NCI-H510A (cell line): ENCODE measurements at places on chromosomes 12 and 14.

- DNase-seq: no peak
Observed at GRCh38 chr12:32559434-32559833, 119.7 kb upstream of the DNM1L start.

DNA sequence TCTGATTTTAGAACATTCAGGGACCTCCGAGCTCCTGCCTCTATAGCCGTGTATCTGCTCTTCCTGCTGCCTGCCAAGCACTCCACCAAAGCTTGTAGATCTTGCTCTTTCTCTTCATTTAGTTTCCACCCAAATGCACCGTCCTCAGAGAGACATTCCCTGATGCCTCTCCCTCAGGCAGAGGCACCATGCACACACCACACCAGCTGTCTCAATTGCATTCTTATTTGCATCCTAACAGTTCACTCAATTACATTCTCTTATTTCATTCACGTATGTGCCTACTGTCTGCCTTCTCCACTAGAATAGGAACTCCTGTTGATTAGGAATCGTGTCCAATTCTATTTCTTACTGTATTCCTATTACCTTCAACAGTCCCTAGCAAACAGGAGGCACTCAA, 845.4 kb upstream of the TMEM132C start:
- DNase-seq: no peak

DNA sequence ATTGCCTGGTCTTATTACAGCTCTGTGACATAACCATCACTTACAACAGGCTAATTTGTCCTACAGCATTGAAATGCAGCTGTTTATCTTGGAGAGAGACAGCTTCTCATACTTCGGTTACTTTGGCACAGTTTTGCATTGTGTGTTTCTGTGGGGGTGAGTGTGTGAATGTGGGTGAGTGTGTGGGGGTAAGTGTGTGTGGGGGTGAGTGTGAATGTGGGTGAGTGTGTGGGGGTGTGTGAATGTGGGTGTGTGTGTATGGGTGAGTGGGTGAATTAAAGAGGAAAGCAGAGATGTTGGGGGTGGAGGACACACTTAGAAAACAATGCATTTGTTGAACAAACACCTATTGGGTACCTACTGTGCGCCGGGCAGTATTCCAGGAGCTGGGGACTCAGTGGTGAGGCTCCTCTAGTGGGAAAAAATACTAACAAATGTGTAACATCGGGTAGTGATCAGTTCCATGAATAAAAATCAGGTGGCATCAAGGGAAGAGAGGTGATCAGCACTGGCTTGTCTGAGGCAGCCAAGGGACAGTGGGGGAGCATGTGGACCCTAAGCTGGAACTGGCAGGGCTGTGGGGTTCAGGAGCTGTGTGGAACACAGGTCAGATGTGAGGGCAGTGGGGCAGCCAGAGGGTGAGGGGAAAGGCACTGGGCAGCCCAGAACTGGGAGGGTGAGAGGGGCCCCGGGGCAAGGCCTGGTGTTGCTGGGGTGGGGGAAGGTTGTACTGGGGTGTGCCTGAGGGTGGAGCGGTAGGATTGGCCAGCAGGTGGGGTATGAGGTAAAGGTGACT, 44.1 kb upstream of the AMN start:
- no peak for DNase-seq

- no peak for DNase-seq
Observed at GRCh38 chr12:126791122-126791521, 1475.8 kb upstream of the TMEM132C start.

DNA sequence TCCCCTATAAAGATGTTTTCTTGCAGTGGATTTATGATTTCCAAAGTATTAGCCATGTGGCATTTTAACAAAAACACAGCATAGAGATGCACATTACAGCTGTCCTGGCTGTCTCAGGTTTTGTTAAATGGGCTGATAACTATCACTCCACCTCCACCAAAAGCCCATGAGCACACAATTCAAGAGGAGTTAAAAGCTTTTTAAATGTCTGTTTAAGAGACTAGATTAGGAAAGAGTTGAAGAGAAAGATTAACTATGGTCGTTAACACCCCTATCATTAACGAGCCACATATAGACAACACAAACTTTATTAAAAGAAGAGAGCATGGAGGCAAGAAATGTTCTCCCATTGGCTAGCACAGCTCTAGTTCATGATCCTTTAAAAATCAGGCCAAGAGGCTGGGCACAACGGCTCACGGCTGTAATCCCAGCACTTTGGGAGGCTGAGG, 14.5 kb downstream of the CBX5 start:
- no peak for DNase-seq

DNA sequence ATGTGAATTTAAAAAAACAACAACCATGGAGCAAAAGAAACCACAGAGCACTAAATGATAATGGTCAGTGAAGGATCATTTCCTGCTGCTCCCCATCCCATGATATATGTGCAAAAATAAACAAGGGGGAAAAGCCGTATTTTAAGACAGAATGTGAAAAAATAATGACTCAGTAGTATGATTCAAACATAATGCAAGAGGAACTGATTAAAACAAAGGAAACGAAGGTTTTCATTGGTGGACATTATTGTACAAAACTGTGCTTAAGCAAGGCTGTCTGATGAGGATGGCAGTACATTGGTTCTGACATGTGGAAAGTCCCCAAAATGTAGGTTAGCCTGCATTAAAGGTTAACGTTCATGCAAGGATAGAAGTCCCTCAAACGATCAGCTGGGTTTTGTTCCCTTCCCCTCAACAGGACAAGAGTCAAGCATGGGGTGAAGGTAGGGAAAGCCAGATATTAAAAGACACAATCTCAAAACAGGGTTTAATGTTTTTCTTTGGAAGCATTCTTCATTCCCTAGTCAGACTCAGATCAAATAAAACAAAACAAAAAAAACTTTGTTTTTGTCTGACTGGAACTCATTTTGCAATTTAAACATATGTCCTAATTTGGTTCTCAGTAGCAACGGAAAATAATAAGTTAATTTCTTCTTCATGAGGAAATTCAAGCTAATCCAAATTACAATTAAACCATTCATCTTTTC, 26.3 kb upstream of the PTGDR start:
- DNase-seq: no peak

GRCh38 chr12:75717902-75718301, 206.5 kb upstream of the KRR1 start:
- no peak for DNase-seq

- DNase-seq: no peak
Observed at GRCh38 chr14:72559202-72559601, 334.7 kb downstream of the DPF3 start.

DNA sequence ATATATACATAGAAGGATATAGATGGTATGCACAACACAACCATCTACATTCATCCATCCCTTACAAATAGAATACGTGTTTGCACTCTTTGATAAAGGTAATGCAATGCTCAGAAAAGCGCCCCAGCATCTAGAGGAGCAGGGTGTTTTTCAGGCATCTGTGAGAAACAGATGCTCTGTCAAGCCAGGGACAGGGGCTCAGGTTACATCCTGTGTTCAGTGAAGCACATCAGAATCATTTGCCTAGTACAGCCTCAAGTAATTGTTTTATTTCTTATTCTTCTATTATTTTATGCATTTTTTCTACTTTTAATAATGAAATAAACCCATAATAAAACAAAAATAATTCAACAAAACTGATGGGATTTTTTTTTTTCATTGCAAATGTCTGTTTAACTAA, 50.5 kb upstream of the HIF1A start:
- peak; percentile 82 for DNase-seq

DNA sequence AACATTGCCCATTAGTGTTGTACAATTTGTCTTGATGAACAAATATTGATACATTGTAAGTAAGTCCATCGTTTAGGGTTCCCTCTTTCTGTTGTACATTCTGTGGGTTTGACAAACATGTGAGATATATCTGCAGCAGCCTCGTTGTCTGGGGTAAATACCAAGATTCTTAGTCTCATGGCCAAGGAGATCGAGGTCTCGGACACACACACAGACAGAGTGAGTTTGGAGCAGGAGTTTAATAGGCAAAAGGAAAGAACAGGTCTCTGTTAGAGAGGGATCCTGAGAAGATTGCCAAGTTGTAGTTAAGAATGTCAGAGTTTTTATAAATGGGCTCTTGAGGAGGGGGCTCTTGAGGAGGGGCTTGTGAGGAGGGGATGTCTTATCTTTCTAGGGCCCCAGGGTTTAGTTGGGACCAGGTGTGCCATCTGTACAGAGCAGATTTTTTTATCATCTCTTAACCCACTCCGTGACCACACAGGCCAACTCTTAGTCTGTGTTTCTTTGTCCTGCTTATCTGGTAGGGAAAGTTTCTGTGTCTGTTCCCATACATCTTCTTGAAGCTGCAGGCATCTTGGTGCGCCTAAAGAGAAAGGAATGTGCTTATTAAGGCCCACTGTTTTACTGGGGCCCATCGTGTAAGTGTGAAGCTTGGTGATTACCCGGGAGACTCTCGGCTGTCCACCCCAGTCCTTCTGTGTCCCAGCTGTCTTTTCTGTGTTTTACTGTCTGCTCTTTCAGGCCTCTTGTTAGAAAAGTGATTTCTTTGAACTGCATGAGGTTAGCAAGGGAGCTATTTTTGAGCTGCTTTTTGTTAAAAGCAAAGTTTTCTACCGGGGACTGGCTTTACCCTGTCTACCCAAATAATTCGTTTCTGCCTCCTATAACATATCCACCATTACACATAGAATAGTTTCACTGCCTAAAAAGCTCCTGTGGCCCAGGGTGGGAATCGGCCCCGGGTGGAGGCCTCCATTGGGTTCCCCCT, 22.4 kb upstream of the CLEC2D start:
- no peak for DNase-seq

DNA sequence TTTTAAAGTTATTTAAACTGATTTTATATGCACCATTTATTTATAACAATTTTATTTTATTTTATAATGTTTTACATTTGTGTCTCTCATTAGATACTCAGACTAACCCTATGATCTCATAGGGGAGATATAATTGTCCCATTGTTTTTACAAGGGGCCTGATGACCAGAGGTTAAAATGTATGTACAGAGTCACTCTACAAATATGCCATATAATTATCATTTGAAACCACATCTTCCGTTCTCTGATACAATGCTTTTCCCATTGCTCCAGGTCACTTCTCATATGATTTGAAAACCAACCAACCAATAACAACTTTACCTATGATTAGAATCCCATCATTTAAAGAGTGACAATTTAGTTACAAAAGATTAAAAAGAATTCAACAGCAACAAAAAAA, 137.8 kb downstream of the GPHN start:
- DNase-seq: no peak

DNA sequence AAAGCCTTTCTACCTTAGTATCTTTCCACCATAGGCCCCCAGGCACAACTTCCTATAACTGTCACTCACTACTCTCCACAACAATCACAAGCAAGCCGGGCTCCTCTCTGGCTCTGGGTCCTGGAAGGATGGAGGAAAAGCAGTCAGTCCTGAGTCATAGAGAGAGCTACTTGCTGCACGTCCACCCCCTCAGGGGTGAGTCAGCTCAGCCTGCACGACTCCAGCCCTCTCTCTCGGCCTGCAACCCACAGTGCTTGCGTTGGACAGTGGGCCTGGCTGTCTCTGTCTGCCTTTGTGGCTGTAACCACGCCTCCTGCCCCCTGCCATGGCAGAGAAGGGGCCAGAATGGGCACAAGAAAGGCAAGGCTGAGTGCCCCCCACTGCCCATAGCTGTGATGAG, 154.1 kb upstream of the FKBP4 start:
- no peak for DNase-seq

GRCh38 chr12:45205165-45205825, 10.6 kb upstream of the ANO6 start:
- no peak for DNase-seq

DNA sequence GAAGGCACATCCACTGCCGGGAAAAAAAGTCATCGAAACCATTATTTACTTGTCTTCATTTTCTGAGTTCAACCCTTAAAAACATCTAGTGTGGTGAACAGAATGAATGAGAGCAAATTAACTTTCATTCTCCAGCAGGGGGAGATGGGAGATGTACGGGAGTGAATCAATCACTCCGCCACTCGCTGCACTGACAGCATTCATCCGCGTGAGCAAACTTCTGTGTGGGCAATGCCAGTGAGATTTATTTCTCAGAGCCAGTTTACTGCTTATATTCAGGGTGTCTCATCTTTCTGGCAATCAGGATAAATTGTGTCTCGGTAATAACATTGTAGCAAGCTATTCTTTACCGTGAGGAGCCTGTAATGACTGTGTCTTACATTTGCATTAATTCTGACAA, 463.6 kb upstream of the MIS18BP1 start:
- DNase-seq: no peak

DNA sequence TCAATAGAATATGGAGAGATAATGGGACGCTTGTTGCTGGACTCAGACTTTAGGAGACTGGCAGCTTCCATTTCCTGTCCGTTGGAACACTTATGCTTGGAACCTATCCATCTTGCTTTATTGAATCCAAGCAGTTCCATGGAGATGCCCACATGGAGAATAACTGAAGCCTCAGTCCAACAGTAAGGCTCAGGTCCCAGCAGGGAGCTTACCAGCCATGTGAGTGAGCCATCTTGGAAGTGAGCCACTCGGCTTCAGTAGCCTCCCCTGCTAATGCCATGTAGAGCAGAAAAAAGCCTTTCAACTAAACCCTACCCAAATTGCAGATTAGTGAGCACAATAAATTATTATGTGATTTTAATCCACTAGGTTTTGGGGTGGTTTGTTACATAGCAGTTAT, 538.8 kb upstream of the STXBP6 start:
- no peak for DNase-seq

DNA sequence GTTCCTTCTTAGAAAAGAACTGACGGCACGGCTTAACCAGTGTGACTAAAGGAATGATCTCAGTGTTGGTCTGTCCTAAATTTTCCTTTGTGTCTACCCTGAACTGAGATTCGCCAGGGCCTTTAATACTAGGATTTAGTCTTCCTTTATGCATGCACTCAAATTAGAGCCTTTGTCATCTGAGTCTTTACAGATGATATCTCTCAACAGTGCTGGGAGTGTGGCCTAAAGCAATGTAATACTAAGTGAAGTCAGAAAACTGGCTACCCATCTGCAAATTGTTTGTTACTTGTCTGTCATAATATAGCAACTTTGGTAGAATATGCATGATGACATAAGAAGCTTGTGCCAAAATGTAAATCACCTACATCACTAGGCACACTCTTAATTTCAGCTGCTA, 95.4 kb downstream of the PTPRO start:
- DNase-seq: no peak

DNA sequence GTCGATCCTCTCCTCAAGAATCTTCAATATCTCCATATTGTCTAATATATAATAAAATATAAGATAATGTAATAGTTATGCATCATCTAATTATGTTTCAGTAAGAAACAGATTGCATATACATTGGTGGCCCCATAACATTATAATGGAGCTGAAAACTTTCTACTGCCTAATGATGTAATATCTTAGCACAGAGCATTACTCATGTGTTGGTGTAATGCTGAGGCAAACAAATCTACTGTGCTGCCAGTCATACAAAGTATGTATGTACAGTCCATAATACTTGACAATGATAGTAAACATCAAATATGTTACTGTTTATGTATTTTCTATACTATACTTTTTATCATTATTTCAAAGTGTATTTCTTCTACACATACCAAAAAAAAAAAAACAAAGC, 128.7 kb downstream of the CPNE8 start:
- DNase-seq: no peak

- DNase-seq: no peak
Observed at GRCh38 chr12:107134558-107134957, 41.2 kb upstream of the CRY1 start.

- no peak for DNase-seq
Observed at GRCh38 chr12:62761658-62762057, 173.3 kb downstream of the PPM1H start.
